ENCODE measurements at places on chromosomes 11 and 22.

DNA sequence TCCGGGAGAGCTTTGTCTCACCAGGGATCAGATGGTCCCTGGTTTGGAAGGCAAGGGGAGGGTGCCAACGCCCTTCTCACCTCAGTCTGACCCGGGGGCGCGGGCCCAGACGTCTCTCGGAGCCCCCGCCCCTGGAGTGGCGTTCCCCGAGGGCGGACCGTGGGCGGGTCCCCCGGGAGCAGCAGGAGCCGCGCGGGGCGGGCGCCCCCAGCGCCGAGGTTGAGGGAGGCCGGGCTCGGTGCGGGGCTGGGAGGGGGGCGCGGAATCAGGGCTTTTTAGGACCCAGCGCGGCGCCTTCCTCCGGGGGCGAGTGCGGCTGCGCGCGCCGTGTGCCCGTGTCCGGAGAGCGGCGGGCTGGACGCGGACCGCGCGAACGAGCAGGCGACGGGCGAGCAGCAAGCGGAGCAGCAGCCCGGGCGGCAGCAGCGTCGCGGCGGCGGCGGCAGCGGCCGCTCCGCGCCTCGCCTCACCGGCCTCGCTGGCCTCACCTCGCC, at the start of gene KCNC1:
TSS of gene KCNC1 (plus strand) at position 364 of the 494 bp plus-strand sequence. CDS start 1,222 bp downstream, outside the sequence.
- no peak for DNase-seq

- DNase-seq: no peak
Measured at GRCh38 chr11:27118949-27119348, 78.3 kb downstream of the BBOX1 start.

DNA sequence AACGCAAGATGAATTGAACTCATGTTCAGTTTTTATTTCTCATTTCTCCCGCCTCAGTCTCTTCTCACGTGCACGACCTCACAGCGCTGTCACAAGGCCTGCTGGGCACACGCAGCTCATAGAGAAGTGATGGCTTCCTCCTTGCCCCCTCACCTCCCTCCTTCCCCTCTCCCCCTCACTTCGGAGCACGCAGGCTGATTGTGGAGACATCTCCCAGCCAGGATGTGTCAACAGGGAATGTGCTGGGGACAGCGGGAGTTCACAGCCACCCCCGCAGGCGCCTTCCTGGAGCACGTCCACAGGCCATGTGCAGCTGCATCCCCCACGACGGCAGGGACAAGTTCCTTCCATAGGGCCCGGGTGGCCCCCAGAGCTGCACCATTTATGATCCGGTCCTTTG, 29.1 kb upstream of the KRTAP5-6 start:
- DNase-seq: no peak

- no peak for DNase-seq
Measured at GRCh38 chr11:34300926-34301295, 56.9 kb downstream of the ABTB2 start.

- no peak for DNase-seq
Measured at GRCh38 chr11:3139481-3140290, 25.4 kb downstream of the OSBPL5 start.

DNA sequence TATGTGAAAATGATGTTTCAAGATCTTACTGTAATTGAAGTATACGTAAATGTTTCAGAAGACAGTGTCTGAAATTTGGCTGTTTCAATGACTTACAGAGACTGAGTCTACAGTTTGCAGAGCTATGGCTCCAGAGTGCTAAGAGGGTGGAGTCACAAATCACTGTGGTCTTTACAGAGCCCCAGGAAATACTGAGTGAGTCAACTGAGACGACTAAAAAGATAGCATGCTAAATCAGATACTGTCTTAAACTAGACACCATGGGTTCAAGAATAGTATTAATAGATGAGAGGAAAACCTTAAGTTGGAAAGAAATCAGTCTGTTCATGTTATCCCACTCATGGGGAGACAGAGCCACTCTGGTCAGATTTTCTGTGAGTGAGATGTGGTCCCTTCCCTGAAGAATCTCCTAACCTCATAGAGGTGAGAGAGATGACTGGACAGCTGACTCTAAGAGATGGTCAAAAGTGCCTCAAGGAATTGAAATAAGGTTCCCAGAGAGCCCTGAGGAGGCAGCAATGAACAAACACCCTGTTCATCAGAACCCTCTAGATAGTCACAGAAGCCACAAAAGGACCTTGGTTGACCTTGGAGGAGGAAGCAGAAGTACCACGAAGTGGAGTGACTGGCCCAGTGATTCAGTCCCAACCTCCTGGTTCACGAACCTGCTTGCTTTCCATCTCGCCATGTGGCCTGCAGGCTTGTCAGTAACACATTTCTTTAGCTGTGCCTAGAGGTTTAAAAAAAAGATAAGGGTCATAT, 30.2 kb downstream of the C11orf91 start:
- no peak for DNase-seq

- DNase-seq: no peak
Measured at GRCh38 chr11:62912268-62912667, 8.9 kb downstream of the CHRM1 start.

- DNase-seq: no peak
Measured at GRCh38 chr11:129412494-129412893, 36.8 kb downstream of the BARX2 start.

- DNase-seq: no peak
Measured at GRCh38 chr11:126404367-126404766, 48.9 kb downstream of the ST3GAL4 start.

GRCh38 chr11:10388574-10388973, 66.5 kb upstream of the AMPD3 start:
- DNase-seq: no peak

- DNase-seq: no peak
Measured at GRCh38 chr11:66363187-66363601, 8.4 kb downstream of the SLC29A2 start.

DNA sequence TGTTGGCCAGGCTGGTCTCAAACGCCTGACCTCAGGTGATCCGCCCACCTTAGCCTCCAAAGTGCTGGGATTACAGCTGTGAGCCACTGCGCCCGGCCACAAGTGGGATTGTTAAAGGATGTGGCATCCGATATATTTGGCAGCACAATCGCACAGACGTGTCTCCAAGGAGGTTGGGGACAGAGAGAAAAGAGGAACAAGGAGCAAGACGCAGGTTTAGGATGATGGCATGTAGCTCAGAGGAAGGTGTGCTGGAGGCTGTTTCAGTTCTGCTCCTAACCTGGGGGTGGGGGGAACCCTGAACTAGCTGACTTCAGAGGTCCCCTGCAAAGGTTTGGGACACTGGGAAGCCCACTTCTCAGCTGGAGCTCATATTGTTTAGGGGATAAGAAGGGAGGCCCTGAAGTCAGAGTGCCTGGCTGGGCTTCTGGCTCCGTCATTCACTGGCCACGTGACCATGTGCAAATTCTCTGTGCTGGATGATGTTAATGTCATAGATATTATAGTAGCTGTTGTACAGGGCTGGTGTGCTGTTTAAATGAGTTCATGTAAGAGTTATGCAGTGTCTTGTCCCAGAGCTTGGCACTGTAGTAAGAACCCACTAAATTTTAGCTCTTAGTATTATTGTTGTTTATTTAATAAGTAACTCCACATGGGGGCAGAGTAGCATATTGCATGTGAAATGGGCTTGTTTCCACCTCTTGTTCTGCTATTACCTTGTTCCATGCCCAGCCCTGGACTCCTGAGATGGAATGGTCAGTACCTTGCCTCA, 129.7 kb downstream of the ST3GAL4 start:
- no peak for DNase-seq

DNA sequence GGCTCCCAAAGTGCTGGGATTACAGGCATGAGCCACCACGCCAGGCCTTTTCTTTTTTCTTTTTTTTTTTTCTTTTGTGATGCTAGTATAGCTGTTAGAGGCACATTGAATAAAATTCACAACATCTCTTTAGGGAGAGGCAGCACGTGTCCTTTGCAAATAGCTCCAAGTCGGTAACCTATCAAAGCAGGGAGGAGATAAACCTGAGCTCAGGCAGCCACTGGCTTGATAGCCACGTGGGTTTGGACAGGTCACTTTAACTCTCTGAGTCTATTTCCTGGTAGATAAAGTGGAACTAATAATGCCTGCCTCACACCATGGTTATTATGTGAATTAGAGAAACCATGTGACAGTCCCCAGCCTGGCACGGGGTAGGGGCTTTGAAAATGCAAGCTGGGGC, 43.1 kb upstream of the ATXN10 start:
- no peak for DNase-seq

GRCh38 chr11:18064450-18065054, 18.5 kb upstream of the TPH1 start:
- no peak for DNase-seq

DNA sequence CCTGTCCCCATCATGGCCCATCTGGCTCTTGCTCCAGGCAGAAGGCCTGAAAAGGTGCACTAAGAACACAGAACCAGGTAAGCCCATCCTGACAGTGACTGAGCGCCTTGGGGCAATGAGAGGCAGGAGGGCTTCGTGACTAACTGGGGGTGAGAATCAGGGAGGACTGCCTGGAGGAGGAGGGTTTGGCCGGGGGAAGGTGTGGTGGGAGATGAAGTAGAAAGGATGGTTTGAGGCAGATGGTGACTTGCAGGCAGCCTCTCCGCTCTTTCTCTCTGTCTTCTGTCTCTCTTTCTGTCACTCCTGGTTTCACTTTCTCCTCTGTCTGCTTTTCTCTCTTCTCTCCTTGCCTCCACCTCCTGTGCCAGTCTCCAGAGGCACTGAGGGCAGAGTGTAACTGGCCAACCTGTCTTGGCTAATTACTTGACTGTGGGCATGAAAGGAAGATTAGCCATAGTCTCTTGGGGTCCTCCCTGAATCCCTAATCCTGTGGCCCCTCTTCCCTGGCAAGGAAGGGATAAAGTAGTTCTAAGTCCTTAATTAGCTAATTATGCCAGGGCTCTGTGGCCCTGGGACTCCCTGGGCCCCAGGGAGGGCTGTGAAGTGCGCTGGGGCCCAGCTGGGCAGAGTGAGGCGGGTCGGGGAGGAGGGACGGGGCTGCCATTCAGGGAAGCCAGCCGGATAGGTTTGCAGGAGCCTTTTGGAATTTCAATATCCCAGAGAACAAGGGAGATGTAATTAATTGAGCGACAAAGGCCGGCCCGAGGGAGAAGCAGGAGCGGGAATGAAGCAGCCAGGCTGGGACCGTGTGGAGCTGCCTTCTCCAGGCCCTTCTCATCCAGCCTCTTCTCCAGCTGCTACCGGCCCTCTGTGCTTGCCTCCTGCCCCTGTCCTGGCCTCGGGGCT, 61.1 kb downstream of the CACNA1I start:
- no peak for DNase-seq

DNA sequence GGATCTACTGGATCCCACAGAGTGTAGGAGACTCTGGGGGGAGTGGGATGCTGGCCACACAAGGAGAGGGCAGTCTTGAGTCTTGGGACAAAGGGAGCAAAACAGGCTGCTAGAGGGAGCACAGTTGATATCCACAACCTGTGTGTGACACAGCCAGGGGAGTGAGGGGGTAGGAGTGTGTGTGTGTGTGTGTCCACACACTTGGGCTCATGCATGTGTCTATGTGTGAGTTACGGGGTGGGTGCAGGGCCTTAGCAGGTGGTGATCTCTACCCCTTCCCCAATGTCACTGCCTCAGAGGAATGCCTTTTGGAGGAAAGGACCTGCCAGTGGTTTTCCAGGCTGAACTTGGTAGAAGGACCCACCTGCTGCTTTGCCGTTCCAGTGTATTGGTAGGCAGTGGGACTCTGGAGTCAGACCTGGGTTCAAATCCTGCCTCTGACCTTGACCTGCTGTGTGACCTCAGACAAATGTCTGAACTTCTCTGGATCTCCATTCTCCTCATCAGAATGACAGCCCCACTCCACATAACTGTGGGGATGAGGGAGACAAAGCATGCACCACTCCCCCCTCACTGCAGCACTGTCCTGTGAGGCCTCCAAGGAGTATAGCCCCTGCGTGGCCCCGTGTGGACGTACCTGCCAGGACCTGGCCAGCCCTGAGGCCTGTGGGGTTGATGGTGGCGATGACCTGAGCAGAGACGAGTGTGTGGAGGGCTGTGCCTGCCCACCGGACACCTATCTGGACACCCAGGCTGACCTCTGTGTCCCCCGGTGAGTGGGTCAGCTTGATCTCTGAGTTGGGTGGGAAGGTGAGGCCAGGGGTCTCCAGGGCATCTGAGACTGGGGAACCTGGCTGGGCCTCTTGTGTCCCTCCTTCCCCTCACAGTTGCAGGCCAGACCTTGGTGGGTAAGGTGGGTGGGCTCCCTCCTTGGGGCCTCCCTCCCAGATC, 27.4 kb downstream of the OTOG start:
- DNase-seq: no peak

All from activated CD4-positive, alpha-beta T cell treated with anti-CD3 and anti-CD28 coated beads, Interleukin-2, amount 50 U/mL, for 4 hours (primary cell).